ENCODE measurements at places on chromosomes 1 and 21.

DNA sequence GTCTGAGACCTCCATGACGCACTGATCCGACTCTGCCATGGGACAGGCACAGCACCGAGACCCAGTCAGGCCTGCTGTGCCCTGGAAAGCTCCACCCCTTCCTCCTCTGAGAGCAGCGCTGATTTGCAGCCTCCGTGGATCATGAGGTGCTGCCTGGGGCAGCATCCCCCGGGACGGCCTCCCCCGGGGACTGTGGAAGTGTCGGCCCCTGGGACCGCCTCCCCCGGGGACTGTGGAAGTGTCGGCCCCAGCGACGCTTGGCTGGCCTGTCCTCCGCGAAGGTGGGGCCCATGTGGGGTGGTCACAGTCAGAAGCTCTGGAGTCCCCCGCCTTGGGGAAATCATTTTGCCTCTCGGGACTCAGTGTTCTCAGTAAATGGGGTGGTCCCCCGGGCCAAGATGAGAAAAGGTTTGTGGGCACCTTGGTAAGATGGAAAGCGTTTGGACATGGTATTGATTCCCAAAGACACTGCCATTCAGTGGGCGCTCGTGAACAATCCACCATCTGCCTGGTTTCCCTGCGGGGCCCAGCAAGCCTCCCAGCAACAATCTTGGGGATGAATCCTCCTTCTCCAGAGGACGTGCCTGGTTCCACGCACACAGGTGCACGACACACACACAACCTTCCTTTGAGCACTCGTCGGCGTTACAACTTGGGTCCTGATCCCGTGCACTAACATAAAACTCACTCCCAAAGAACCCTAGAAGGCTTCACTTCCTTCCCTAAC lies 3.0 kb downstream of the TFF2 start:
- DNase-seq: no peak

- DNase-seq: no peak
Measured at GRCh38 chr1:244836135-244836521, 670 bp downstream of the COX20 start.

DNA sequence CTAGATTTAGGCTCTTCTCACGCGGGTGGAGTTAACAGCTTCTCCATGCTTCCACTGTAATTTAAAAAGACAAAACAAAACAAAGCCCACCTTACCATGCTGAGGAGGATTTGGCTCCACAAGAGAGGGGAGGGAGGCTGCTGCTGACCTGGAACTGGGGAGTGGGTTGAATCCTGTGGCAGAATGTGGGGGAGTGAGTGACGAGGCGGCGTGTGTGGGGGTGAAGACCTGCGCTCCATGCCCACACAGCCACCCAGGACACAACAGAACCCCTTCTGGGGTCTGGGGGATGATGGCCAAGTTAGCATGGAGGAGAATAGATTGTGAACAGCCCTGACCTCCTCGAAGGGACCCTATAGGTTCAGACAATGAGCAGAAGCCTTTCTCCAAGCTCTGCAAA lies 44.0 kb upstream of the LRRN2 start:
- no peak for DNase-seq

DNA sequence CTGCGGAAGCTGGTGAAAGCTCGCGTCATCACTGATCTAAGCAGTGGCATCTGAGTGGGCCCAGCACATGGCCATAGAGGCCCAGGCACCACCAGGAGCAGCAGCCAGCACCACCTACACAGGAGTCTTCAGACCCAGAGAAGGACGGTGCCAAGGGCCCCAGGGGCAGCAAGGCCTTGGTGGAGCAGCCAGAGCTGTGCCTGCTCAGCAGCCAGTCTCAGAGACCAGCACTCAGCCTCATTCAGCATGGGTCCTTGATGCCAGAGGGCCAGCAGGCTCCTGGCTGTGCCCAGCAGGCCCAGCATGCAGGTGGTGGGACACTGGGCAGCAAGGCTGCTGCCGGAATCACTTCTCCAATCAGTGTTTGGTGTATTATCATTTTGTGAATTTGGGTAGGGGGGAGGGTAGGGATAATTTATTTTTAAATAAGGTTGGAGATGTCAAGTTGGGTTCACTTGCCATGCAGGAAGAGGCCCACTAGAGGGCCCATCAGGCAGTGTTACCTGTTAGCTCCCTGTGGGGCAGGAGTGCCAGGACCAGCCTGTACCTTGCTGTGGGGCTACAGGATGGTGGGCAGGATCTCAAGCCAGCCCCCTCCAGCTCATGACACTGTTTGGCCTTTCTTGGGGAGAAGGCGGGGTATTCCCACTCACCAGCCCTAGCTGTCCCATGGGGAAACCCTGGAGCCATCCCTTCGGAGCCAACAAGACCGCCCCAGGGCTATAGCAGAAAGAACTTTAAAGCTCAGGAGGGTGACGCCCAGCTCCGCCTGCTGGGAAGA lies 3.2 kb upstream of the ARTN start:
- no peak for DNase-seq

DNA sequence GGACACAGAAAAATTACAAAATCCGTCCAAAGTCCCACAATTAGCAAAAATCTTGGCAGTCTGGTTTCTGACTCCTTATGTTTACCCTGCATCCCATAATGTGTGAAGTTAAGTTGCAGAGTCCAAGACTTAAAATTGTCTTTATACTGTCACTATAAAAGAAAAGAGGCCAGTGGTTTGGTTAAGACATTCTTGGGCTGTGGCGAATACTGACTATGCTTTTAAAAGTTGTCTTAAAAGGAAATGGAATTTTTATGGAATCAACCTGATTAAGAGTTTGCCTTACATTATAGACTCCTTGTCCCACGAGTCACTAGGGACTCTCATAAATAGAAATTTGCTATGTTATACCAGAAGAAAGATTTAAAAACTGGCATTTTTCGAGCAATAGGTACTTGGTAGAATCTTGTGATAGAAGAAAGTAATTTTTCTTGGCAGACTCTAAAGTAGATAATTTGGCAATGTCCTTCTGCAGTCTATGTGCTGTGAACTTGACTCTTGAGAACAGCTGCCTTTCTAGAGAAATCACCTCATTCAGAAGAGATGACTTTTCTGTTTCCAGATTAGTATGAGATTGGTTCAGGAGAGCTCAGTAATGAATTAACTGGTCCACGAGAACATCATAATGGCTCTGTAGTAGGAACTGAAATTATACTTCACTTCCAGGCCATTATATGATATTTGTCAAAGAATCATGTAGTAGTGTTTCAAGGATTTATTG lies 31.8 kb downstream of the NTNG1 start:
- DNase-seq: no peak

GRCh38 chr1:231020139-231020601 lies 19.9 kb downstream of the FAM89A start:
- no peak for DNase-seq

- no peak for DNase-seq
Measured at GRCh38 chr1:63902844-63903589, 129.2 kb downstream of the ROR1 start.

DNA sequence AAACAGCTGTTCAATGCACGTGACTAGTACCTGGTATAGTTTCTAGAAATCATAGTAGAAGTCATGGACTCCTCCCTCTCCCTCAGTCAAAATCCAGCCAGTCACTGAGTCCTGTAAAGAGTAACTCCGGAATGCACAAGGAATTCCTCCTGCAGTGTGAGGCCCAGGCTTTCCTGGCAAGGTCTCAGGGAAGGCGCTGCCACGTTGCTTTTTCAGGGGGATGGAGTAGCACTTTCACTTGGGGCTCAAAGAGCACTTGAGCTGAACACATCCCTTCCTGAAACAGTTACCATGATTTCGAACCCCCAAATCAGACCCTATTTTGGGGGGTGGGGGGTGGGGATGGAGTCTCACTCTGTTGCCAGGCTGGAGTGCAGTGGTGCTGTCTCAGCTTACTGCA lies 26.4 kb upstream of the LRRC8D start:
- DNase-seq: no peak

- no peak for DNase-seq
Measured at GRCh38 chr1:173489149-173489600, 12.0 kb downstream of the PRDX6 start.

DNA sequence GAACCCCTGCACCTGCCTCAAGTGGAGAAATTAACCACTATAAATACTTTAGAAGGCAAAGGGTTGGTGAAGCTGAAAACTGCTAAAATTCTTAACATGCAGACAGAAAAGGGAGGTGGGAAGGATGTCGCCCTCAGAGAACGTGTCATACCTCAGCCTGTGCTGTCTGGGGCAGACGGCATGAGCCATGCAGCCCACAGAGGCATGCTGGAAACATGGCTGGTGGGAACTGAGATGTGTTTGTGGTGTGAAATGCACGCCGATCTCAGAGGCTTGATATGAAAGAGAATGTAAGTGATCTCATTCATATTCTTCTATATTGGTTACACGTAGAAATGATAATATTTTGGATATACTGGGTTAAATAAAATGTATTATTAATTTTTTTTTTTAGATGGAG lies 16.3 kb downstream of the AGPAT3 start:
- no peak for DNase-seq

DNA sequence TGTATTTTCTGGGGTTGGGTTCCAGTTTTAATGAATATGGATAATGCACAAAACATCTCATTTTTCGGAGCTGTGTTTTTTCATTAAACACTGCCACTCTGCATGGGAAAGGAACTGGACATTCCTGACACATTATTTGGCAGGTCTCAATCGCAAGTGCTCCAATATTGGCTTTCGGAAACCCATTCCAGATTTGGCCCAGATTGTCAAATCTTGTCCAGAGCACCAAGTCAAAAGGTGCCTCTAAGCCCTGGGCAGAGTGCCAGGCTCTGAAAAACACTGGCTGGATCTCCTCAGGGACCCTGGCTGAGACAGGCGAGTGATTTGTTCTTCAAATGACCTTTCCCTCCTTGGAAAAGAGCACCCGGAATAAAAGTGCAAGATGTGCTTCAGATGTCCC lies 68.4 kb upstream of the MRPS6 start:
- DNase-seq: no peak

GRCh38 chr1:147591261-147591891 lies 50.1 kb downstream of the BCL9 start:
- DNase-seq: no peak

GRCh38 chr1:228848406-228848805 lies 113.1 kb downstream of the RHOU start:
- no peak for DNase-seq

GRCh38 chr1:1112237-1112985 lies 3.5 kb downstream of the C1orf159 start:
- DNase-seq: no peak

DNA sequence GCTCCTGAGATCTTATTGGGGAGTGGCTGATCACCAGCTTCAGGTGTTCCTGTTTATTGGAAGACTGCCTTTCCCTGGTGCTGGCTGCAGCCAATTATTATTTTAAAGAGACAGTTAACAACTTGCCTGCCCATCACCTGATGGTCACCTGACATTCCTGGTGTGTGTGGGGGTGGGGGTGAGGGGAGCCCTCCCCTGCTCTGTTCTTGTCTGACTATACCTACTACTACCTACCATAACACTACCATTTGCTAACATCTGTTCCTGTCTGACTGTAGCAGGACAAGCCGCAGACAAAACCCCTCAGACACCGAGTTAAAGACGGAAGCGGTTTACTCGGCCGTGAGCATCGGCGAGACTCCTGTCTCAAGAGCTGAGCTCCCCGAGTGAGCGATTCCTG lies 54.9 kb upstream of the NBPF3 start:
- DNase-seq: no peak

DNA sequence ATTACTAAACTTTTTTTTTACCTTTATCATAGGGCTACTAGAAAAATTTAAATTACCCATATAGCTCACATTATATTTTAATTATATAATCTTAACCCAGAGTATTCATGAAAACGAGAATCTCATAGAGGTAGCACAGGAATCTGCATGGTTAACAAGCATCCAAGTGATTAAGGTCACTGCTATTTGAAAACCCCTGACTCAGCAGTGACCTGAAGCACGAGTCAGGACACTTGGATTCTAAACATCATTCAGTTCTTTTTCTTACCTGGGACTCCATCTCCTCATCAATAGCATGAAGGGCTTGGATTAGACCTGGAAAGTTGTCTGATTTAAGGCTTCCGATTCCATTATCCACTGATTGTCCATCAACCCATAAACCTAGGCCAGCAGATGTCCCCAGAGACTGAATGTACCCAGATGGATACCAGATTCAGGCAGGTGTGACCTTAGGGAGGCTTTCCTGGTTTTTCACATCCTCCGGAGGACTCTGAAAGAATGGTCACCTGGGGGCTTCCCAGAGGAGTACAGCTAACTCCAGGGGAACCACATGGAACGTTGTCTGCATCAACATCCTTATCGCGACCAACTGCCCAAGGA lies 174.3 kb downstream of the SETD4 start:
- no peak for DNase-seq

GRCh38 chr1:115980998-115981993 lies 5.0 kb downstream of the SLC22A15 start:
- no peak for DNase-seq

DNA sequence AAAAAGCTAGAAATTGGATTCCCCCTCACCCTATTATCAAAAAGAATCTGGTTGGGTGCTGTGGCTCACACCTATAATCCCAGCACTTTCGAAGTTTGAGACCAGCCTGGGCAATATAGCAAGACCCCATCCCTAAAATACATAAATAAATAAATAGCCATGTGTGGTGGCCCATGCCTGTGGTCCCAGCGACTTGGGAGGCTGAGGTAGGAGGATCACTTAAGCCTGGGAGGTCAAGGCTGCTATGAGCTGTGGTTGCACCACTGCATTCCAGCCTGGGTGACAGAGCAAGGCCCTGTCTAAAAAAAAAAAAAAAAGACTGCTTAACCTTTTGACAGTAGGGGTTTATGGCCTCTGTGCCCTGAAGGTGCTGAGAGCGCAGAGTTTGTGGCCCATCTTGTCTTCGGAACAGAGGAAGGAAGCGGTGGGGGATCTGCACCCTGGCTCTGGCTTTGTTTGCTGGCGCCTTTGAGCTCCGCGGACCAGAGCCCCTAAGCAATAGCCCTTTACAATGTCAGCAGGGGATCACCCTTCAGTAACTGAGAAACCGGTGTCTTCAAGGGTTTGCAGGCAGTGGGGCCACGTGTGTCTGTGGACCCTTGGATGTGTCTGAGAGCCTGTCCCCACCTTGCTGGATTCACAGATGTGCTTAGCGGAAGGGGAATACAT lies 22.1 kb downstream of the SLC2A7 start:
- DNase-seq: no peak

- no peak for DNase-seq
Measured at GRCh38 chr1:200506471-200506870, 96.6 kb upstream of the ZNF281 start.

GRCh38 chr1:150535511-150536287 lies 13.5 kb upstream of the ADAMTSL4 start:
- DNase-seq: no peak

DNA sequence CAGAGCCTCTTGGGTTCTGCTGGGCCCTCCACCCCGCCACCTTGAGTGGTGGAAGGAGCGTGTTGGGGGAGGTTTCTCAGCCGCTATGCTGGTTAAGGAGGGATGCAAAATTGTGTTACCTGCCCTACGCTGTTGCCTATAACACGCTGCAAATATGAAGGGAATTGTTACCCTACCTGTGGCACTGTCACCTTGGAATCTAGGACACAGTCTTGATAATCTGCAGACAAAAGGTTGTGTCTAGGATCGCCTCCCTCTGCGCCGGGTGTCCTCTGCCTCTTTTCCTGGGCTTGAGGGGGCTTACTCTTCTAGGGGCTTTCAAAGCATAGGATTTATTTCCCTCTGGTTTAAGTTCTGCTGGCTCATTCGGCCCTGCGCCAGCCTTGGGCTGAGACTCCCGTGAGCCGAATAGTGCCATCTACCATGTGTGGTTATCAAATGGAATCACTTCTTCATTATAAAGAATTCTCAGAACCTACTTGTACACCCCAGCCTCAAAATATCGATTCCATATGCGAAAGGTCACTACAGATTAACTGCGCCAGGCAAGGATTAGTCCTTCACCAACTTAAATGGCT lies 697 bp downstream of the SLC22A15 start:
- DNase-seq: no peak

Measured in AML-193 (cell line).